LNCaP clone FGC (cell line): ENCODE measurements at places on chromosomes 5 and 9.

- no peak for DNase-seq
Measured at GRCh38 chr5:14277385-14278320, 134.5 kb downstream of the TRIO start.

- DNase-seq, result peak; percentile 70
Measured at GRCh38 chr5:120805131-120805530, 341.0 kb downstream of the PRR16 start.

GRCh38 chr9:116383133-116383532 is 229.5 kb downstream of the PAPPA start:
- DNase-seq, result no peak

- no peak for DNase-seq
Measured at GRCh38 chr9:124859803-124860581, 1.8 kb downstream of the RPL35 start.

GRCh38 chr5:11385251-11385900 is 518.9 kb downstream of the CTNND2 start:
- no peak for DNase-seq

GRCh38 chr9:124079176-124079925 is 67.8 kb downstream of the LHX2 start:
- DNase-seq, result no peak
